ENCODE measurements at places on chromosomes 2 and 18.

GRCh38 chr2:174511580-174512260 is 24.9 kb upstream of the GPR155 start:
- no peak for DNase-seq

DNA sequence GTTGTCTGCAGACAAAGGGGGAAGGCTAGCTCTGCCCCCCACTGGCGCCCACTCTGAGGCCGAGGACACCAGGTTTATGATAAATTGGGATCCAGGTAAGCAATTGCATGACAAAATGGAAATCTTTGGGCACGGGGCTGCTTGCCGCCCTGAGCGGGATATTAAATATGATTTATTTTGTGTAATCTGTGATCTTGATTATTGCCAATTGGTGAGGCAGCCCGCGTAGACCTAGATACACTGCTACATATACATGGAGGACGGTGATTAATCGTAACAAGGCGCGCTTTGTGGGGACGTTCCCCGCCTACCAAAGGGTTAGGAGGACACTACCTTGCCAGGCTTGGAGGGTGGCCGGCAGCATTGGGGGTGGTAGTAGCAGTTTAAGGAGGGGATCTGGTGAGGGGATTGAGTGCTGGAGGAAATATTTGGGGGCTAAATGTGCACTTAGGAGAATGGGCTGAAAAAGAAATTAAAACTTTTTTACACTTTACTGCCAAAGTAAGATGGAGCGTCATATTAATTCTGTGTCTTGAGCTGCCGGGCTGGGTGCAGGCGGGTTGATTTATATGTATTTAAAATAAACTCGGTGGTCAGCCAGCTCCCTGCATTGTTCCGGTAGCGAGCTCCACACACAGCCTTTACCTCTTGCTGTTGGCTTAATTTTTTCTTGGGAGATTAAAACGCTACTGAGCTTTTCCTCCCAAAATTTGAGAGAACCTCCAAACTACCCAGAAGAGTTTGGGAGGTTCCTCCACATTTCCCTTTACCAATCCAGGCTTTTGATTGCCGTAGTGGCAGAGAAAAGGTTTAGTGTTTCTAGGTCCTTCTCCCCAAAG is 4.1 kb downstream of the HOXD3 start:
- peak; percentile 55 for DNase-seq

DNA sequence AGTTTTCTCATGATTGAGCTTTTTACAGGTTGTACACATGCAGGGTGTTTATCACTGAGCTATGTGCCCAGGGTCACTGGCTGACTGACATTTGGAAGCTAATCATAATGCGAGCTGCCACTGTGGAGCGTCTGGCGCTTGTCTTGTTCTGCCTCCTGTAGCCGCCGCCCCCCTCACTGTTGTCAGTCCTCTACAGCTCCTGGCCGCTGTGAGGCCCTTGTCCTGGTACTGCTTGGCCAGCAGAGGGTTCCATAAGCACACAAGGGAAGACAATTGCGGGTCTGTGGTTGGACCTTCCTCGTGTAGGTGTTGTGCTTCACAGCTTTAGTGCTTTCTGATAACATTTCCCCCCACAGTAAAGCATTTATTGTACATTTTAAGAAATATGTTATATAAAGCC is 105.6 kb upstream of the LDLRAD4 start:
- peak; percentile 89 for DNase-seq

DNA sequence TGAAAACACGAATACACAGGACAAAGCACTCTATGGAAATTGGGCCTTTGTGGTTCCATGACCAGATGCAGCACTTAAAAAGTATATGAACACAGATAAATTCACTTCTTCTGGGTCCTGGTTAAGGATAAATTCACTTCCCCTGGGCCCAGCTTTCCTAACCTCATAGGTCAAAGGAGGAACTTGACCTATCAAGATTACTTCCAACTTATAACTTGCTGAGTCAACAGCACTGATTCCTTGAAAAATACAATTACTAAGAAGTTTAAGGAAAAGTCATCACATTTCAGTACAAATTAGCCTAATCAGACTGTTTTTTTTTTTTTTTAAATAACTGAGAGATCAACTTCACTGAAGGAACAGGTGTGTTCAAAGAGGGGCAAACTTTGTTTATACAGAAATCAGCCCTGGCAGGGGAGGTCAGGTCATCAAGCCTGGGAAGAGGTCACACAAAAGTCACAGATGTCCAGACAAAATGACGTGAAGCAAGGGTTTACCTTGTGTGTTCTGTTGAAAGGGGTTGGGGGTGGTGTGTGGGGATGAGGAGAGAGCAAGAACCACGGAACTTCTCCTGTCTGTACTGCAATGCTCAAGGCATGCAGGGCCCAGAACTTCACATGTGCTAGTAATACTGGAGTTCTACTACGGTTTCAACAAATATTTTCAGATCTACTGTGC is 55.8 kb downstream of the PPP4R1 start:
- no peak for DNase-seq

- peak; percentile 76 for DNase-seq
Measured at GRCh38 chr2:181985632-181986205, at the start of gene PPP1R1C. Gene PPP1R1C (plus strand): TSS chr2:181985853. CDS start chr2:181986111, 258 bp downstream.

DNA sequence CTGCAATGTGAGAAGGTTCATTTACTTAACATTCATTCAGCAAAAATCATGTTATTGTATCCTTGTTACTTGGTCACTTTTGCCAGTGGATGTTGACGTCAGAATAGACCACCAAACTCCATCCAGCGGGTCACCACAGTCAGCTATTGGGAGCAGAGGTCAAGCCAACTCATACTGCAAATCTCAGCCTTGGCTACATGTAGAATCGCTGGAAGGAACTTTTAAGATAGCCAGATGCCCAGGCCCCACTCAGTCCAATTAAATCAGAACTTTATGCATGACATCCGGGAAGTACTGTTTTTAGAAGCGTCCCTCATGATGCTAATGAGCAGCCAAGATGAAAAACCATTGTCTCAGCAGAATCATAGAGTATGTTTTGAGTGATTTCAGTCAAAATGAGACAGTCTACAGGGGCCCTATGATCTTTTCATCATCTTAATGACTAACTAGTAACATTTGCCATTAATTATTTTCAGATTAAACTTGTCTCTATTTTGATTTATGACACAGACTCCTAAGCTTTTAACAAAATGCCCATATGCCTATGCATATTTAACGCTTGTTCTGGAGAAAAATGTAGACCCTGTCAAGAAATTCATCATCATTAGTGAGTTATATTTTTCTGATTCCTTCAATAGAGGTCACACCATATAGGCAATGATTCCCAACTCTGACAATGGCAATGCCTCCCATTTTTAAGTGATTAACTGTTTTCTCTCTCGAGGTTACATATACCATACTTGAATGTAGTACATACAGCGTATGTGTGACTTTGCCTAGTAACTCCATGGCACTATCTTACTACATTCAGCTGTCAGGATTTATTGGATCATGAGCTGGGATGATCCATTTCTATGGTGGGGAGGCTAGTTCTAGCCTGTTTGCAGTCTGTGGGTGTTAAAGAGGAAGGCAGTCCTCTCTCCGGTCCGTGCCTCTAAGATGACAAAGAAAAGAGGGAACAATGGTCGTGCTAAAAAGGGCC is 63.7 kb upstream of the CCBE1 start:
- DNase-seq: no peak

DNA sequence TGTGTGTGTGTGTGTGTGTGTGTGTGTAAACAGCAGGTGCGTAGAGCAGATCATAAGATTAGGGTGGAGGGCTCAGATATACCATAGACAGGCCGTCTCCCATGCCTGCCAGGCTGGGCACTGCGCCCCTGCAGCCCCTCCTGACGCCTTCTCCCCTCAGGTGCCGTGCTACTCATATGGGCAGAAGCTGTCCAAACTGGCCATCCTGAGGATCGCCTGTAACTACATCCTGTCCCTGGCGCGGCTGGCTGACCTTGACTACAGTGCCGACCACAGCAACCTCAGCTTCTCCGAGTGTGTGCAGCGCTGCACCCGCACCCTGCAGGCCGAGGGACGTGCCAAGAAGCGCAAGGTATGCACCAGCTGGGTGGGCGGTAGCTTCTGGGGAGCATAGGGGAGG is 10.0 kb downstream of the ATOH8 start:
- no peak for DNase-seq

DNA sequence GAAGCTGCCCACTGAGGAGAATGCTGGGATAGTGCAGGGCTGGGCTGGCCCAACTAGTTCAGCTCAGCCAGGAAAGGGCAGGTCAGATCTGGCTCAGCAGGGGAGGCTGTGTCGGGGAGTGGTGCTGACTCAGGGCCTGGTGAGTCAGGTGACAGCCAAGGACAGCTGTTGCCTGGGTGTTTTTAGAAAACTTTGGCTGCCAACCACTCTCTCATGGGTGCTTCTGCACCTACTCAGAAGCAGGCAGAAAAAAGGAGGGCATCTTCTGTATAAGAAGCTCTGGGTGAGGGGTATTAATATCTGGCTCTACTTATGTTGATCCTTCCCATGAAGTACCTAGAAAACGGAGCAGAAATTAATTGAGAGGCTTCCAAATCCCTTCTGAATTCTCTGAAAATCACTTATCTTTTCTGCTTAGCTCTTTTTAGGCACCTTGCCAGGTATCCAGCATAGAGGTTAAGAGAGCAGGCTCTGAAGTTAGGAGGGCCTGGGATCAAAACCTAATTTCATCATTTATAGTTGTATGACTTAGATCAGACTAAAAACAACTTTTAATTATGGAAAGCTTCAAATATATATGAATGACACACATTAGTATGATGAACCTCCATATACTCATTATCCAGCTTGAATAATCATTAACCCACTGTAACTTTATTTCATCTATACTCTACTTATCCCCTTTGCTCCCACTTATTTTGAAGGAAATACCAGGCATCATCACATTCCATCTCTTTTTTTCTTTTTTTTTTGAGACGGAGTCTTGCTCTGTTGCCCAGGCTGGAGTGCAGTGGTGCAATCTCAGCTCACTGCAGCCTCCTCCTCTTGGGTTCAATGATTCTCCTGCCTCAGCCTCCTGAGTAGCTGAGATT is 15.5 kb upstream of the RAB10 start:
- no peak for DNase-seq

- peak; percentile 92 for DNase-seq
Measured at GRCh38 chr18:48022531-48023329, 92.3 kb upstream of the SMAD2 start.

GRCh38 chr2:111200333-111200881 is 79.7 kb downstream of the BCL2L11 start:
- peak; percentile 38 for DNase-seq

- no peak for DNase-seq
Measured at GRCh38 chr2:172256886-172257285, 154.2 kb upstream of the DLX2 start.

- no peak for DNase-seq
Measured at GRCh38 chr2:218016810-218017209, 14.0 kb upstream of the TNS1 start.

DNA sequence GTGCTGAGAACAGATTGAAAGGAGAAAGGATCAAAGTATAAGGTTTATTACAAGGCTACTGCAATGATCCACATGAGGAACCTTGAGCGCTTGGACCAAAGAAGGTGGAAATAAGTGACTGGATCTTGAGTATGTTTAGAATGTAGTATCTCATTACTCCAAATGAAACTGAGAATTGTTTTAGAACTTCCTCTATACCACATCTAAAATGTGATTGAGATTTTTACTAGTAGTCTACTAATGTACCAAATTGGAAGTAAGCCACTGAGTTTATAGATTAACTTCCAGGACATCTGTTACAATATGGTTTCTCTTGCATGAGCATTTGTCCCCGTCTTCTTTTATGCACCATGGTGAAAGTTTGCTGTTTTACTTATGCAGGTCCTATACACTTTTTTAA is 300.5 kb downstream of the SUCLG1 start:
- no peak for DNase-seq
